ENCODE measurements at places on chromosomes 6 and 20.

DNA sequence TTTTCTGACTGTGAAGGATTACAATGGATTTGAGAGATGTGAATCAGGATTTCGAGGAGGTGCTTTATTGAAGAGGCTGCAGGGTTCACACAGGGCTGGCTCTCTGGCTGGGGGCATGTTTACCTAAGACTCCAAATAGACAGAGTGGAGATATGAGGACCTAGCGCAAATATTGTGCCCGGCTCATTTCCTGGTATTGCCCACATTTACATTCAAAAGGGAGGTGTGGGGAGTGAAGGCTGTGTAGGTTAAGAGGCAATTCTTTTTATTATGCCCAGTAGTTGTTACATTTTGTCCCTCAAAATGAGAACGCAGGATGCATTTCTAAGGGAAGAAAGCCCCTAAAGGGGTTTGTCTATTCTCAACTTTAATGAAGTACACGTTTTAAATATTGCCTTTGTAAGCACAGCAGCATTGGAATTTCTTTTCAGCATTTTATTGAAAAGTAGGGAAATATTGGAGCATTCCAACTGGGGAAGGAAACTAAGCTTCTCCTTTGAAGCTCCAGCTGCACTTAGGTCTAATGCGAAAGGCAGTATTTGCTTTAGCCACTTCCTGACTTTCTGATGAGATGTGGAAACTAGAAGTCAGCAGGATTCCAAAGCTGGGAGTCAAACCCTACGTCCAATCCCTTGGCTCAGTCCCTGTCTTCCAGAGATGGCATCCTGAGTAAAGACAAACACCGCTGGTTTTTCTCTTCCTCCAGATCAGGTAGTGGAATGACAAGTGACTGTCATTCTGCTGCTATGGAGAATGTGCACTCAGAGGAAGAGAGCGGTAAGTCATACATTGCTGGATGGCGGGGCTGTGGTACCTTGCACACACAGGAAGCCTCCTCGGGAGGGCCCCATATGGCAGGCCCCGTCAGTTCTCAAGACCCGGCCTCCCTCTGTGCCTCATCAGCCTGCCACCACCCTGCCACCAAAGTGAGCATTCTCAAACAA is 70.7 kb downstream of the MYB start:
- DNase-seq = no peak

DNA sequence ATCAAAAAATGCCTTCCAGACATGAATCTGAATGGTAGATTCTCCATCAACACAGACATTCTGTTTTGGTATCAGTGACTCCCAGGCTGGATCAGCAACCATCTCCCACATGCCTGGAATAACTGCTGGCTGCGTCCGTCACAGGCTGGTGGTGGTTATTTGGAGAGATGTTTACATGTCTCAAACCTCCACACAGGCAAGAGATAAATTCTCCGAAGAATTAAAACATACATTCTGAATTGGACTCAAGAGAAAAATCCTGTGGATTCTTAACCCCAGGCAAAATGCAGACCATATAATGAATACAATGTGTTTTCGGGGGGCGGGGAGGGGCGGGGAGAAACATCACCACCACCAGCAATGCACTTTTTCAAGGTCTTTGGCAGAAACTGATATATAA is 108.2 kb downstream of the THBS2 start:
- no peak for DNase-seq

DNA sequence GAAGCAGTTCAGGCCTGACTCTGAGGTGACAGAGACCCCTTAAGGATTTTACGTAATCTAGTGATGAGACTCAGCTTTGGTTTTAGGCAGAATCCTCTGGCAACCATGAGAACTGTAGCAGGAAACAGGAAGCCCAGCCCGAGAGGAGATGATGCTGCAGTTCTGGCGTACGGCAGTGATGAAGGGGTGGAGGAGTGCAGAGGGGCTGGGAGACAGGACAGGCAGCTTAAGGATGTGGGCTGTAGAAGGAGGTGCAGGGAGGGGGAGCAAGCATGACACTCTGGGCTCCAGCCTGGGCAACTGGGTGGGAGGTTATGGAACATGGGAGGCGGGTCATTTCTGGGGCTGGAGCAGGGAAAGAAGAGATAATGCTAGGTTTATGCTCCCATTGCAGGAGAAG is 67.1 kb downstream of the LRFN2 start:
- no peak for DNase-seq

- DNase-seq = no peak
These were observed 142.3 kb downstream of the ATXN1 start for GRCh38 chr6:16618962-16619361.

GRCh38 chr20:32404017-32404416 is 45.9 kb downstream of the ASXL1 start:
- no peak for DNase-seq

- DNase-seq = no peak
These were observed 53.6 kb downstream of the CD164 start for GRCh38 chr6:109328629-109329028.

DNA sequence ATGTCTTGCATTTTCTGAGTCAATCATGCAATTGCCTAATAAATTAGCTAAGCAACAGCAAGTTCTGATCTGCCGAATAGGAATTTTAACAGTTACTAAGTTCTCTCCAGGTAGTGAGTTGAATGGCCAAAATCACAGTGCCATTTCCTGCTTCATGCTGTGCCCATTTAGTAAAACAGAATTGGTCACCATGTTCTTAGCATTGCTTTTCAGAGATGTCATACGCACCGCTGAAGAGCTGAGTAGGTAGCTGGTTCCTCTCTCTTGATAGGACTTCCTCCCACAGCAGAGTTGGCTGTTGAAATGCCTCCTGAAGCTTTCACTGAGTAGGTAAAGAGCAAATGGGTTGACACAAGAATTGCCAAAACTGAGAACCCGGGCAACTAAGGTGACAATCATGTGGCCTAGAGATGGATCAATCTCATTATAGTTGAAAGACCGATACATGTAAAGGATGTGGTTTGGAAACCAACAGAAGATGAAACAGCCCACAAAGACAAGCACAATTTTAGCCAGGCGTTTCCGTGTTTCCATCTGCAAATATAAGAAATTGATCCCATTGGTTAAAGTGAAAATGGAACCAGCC is 57.1 kb upstream of the GJE1 start:
- no peak for DNase-seq

DNA sequence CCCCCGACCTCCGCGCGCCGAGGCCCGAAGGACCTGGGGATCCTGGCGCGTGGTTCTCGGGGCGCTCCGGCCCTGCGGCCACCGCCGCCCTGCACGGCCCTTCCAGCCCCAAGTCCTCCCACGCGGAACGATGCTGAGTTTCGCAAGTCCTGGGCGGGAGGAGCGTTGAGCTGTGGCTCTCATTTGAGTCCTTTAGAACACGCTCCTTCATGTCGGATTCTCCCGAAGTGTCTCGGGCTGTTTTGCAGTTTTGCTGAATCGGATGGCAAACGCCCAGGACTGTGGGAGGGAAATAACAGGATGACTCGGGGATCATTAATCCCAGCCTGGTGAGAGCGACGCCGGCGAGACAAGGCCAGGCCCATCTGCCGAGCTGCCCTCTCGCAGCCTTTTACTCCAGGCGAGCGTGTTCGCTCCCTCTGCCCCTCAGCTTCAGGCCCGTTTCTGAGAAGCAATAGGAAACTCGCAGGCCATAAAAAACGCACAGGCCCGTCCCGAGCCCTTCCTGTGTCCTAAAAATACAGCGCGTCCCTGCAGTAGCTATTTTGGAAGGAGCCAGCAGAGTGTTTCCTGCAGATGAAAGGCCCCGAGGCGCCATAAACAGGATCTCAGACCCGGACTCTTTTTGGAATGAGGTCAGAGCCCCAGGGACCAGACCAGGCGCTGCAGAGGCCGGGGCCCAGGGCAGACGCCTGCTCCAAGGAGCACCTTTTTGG is 153.5 kb downstream of the DLL1 start:
- DNase-seq = no peak

GRCh38 chr6:17965397-17965796 is 22.0 kb downstream of the KIF13A start:
- no peak for DNase-seq

GRCh38 chr6:44152109-44152461 is 6.5 kb upstream of the CAPN11 start:
- DNase-seq = no peak

- DNase-seq = no peak
These were observed 19.2 kb upstream of the ZSCAN9 start for GRCh38 chr6:28205879-28206278.

GRCh38 chr6:167161851-167162467 is 4.2 kb upstream of the GPR31 start:
- DNase-seq = no peak

DNA sequence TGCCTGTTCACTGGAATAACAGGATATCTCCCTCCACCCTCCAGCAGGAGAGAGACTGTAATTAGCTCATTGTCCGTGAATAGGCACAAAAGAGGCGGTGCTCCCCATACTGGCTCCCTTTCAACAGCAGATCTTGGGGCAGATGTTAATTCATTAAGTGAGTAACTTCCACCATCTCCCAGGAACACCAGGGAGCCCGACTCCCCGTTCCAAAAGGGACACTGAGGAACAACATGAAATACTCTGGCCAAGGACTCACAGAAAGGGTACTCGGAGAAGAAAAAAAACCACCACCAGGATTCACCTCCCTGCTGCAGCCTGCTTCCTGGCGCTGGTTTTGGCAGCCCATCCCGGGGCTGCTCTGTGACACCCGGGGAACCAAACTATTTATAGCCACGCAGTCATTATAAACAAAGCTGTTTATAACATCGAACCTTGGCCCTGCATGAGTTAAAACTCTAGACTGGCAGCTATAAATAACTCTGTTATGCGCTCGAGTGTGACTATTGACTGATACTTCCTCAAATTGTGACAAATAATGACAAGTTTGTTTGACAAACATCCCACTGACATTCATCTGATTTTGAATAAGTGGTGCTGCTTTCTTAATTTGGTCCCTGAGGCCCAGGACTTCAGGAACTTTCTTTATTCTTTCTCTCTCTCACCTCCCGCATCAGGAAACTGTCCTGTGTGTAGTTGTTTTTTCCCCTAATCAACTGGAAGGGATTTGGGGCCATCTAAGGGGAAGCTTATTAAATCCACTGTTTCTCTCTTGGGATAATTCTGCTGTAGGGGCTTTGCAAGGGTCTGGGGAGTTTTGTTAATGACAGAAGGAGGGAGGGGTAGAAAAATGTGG is 521.6 kb downstream of the CD83 start:
- no peak for DNase-seq

DNA sequence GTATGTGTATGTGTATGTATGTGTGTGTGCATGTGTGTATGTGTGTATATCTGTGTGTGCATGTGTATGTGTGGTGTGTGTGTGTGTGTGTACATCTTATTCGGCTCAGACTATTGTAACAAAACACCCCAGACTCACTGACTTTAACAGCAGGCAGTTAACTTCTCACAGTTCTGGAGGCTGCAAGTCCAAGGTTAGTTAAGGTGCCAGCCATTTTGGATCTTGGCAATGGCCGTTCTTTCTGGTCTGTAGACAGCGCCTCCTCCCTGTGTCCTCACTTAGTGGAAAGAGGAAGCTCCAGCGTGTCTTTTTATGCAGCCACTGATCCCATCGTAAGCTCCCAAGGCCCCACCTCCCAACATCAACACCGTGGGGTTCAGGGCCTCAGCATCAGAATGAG is 128.3 kb upstream of the THBS2 start:
- no peak for DNase-seq

- no peak for DNase-seq
These were observed 104.9 kb downstream of the DACT2 start for GRCh38 chr6:168214586-168215104.

GRCh38 chr20:4740774-4741431 is 19.2 kb downstream of the PRND start:
- DNase-seq = no peak

GRCh38 chr6:56378507-56378906 is 131.1 kb upstream of the COL21A1 start:
- no peak for DNase-seq

- no peak for DNase-seq
These were observed 67.0 kb downstream of the NOX3 start for GRCh38 chr6:155388591-155388990.

- DNase-seq = no peak
These were observed 20.1 kb upstream of the ISM1 start for GRCh38 chr20:13200767-13201500.

GRCh38 chr6:97440590-97441176 is 157.7 kb upstream of the MMS22L start:
- no peak for DNase-seq

DNA sequence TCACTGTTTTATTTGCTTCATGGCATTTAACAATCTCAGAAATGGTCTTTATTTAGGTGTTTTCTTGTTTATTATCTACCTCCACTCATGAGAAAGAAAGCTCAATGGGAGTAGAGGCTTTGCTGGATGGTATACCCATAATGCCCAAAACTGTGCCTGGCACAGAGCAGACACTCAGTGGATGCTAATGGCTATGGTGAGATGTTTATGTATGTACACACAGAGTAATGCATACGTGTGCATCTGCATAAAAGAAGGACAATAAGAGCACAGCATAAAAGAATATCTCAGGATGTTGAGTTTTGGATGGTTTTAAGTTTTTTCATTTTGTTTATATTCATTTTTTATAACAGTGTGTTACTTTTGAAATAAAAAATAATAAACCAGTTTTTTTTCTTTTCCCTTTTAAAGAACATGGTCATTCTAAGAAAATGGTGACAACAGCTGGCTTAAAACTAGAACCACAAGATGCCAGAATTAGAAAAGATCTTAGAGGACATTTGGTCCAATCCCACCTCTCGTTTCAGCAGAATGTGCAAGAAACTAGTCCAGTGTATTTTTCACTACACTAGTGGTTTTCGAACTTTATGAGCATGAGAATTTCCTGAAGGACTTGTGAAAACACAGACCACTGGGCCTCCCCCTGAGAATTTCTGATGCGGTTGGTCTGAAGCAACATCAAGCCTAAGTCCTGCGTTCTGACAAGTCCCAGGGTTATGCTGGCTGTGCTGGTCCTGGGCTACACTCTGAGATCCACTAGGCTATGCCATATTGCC is 131.9 kb downstream of the FYN start:
- no peak for DNase-seq

DNA sequence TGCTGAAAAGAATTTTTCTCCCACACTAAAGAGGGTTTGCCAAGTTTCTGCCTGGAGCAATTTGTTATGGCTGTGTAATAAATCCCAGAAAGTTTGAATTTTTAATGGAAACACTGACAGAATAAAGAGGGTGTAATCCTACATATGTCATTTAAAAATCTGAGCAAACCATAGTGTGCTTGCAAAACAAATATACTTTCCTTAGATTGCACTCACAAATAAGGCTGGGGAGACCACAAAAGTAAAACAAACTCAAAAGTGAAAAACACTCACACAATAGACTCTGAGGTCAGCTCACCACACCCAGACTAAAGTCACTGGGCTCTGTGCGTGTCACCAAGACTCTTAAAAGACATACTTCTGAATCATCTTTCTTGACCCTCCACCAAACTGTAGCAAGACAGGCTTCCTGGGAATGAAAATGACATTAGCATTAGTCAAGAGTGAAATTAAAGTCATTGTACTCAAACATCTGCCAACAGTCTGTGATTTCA is 4.8 kb upstream of the ATXN1 start:
- peak; percentile 64 for DNase-seq

GRCh38 chr20:18738055-18738454 is 75.5 kb upstream of the SCP2D1 start:
- no peak for DNase-seq

GRCh38 chr6:162736961-162737360 is 9.2 kb downstream of the PACRG start:
- DNase-seq = no peak

All from skeletal muscle cell (primary cell).